Fibroblast of upper back skin (primary cell): ENCODE measurements at places on chromosomes 13 and 19.

DNA sequence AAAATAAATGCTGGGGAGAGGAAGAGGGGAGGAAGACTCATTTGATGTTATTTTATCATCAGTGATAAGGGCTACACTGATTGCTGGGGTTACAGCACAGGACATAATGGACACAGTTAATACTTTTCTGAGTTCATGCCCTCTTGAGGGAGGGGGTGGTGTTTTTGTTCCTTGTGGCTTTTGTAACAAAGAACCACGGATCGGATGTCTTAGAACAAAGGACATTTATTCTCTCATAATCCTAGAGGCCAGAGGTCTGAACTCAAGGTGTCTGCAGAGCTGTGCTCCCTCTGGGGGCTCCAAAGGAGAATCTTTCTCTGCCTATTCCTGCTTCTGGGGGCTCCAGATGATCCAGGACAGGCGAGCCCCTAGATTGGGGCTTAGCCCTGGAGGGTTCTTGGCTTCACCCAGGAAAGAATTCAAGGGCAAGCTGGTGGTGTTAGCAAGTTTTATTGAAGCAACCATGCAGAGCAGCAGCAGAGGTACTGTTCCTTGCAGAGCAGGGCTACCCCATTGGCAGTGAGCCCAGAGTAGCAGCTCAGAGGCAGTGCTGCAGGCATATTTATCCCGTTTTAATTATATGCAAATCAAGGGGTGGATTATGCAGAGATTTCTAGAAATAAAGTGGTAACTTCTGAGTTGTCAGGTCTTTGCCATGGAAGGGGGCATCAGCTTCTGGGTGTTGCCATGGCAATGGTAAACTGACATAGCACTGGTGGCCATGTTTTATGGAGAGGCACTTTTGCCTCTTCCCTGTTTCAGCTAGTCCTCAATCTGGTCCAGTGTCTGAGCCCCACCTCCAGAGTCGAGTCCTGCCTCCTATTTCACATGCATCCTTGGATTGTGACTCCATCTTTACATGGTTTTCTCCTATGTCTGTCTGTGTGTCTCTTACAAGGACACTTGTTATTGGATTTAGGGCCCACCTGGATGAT, 18.0 kb downstream of the VAV1 start:
- no peak for DNase-seq

GRCh38 chr19:42288387-42288786, 13.5 kb upstream of the PRR19 start:
- DNase-seq: no peak

GRCh38 chr19:48654299-48655059, 8.5 kb upstream of the CA11 start:
- DNase-seq: no peak

DNA sequence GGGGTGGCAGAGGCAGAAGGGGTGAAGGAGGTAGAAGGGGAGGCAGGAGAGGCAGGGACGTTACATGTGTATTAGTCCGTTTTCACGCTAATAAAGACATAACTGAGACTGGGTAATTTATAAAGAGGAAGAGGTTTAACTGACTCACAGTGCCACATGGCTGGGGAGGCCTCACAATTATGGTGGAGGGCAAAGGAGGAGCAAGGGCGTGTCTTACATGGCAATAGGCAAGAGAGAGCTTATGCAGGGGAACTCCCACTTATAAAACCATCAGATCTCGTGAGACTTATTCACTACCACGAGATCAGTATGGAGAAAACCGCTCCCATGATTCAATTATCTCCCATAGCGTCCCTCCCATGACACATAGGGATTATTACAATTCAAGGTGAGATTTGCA, 19.0 kb upstream of the ACOD1 start:
- DNase-seq: no peak

DNA sequence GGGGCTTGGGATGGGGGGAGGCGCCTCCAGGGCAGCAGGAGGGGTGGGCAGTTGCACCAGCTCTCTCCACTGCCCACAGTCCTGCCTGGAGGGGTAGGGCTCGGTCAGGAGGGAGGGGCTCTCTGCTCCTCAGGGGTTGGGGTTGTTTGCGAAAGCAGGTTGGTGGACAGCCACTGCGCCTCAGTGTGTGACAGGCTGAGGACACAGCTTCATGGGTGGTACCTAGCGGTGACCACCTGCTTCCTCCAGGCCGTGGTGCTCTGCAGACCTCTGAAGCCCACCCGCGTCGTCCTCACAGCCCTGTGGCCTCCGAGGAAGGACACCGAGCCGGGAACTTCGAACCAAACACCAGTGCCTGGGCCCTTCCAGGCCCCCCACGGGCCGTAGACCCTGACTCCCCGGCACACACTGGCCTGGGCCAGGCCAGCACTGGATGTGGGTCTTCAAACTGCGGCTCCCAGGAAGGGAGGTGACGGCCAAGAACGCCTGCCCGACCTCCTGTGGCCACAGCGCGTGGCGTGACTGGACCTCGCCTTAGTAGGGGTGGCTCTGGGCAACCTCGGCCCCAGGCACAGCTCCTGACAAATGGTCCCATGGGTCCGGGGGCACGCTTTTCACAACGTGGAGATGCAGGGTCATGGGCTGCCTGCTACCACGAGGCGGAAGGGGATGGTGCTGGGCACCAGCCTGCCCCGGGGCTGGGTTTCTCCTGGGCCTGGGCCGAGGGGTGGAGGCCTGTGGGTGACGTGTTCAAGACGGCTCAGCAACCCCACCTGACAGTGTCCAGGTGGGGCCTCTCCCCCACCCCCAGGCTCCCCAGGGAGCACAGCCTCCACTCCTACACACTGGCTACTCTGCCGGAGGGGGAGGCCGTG, 173.2 kb downstream of the KDM4B start:
- DNase-seq: no peak

DNA sequence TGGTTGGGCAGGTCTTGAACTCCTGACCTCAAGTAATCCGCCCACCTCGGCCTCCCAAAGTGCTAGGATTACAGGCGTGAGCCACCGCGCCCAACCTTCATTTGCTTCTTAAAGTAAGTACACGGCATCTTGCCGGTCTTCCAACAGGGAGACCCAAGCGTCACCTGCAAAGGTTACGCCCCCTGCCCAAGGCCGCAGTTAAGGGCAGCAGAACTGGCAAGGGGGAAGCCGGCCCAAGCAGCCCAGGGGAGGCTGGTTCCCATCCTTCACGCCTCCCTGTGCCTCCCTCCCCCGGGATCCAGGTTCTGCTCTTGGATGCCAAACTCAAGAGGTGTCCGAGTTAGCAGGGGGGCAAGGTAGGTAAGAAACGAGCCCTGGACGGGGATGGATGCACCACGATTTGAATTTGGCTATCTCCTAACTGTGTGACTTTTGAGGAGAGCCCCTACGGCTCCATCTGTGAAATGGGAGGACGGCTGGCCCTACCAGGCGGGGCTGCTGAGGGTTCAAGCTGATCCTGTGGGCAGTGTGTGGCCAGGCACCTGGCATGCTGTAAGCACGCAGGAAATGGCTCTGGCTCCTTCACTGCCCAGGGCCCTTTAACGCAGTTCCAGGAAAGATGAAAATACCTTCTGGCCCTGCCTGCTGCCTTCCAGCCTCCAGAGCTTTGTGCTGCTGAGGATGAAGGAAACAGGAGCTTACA, 9.0 kb downstream of the RFX1 start:
- DNase-seq: no peak

DNA sequence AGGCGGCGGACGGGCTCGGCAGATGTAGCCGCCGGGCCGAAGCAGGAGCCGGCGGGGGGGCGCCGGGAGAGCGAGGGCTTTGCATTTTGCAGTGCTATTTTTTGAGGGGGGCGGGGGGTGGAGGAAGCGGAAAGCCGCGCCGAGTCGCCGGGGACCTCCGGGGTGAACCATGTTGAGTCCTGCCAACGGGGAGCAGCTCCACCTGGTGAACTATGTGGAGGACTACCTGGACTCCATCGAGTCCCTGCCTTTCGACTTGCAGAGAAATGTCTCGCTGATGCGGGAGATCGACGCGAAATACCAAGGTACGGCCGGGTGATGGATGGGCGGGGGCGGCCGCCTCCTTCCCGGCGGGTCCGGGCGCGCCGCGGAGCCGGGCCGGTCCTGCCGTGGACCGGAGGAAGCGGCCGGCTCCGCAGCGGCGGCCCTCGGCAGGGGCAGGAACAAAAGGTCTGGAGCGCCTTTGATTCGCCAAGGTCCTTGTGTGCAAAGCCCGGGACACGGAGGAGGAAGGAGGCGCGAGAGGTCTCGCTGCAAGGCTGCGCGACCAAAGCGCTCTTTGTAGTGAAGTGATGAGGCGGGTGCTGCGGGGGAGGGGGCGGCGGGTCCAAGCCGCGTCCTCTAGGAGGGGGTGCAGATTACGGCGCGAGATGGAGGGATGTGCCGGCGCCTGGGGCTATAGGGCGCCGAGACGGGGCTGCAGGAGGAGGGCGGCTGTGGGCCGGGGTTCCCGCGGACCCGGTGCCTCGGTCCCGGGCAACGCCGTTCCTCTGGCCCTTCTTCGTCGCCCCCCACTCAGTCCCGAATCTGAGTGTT, 689 bp downstream of the ING1 start:
- DNase-seq: peak; percentile 25

DNA sequence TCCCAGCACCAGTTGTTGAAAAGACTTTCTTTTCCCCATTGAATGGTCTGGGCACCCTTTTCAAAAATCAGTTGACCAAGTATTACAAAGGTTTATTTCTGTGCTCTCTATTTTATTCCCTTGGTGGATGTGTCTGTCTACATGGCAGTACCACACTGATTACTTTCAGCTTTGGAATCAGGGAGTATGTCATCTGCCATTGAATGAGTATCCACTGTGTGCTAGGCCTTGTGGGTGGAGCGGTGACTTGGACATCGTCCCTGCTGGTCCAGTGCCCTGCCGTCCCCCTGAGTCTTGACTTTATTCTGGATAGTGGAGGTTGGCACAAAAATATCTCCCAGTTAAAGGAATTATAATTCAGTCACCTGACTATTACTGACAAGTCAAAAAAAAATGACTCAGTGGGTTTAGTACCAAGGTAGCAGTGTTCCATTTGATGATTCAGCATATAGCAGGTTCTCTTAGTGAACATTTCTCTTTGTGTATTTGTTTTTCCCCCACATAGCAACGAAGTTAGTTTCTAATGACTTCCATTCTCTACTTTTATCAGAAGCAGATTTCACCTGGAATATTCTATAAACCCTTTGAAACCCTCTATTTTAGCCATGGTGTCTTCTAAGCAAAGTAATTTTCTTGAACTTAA, 3.9 kb downstream of the UPF3A start:
- no peak for DNase-seq

DNA sequence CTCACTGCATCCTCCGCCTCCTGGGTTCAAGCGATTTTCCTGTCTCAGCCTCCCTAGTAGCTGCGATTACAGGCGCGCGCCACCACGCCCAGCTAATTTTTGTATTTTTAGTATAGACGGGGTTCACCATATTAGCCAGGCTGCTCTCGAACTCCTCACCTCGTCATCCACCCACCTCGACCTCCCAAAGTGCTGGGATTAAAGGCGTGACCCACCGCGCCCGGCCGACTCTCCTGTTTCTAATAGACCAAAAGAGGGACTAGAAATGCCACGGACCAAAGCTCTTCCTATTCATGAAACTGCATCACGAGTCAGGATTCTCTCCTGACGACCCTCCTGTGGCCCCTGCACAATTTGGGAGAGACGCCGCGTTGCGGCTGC, 563 bp downstream of the ZNF43 start:
- no peak for DNase-seq

DNA sequence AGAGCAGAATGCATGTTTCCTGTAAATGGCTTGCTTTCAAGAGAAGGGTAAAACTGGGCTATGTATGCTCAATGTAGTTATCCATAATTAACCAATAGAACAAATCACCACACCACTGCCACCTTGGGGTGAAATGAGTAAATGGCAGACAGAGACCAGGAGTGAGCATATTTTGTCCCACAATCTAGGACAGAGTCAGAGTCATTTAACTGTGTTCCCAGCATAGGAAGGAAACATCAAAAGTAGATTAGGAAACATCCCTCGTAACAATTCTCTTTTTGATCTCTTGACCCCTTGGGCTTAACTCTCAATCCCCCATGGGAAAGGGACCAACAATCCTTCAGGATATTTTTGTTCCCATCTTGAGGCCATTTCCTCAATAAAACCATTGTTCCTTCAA, 224.8 kb downstream of the NHLRC3 start:
- peak; percentile 39 for DNase-seq

DNA sequence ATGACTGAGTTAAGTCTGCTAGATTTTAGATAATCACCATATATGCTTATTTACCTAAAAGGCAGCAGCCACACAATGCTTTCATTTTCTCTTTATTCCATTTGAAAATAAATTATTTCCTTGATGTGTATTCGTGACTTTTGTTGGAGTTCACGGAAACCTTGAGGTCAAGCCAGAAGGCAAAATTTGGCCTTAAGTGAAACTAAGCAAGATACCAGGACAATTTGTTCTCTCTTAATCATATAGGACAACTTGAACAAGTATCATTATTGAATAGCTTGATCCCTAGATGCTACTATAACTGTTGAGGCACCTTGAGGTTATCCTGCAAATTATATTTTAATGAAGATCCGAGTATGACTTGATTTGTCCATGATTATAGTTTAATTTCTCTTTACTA, 429.2 kb upstream of the DACH1 start:
- no peak for DNase-seq

GRCh38 chr19:16371540-16371986, 46.9 kb downstream of the KLF2 start:
- no peak for DNase-seq

- no peak for DNase-seq
Measured at GRCh38 chr13:113948034-113948742, 25.7 kb downstream of the C13orf46 start.

DNA sequence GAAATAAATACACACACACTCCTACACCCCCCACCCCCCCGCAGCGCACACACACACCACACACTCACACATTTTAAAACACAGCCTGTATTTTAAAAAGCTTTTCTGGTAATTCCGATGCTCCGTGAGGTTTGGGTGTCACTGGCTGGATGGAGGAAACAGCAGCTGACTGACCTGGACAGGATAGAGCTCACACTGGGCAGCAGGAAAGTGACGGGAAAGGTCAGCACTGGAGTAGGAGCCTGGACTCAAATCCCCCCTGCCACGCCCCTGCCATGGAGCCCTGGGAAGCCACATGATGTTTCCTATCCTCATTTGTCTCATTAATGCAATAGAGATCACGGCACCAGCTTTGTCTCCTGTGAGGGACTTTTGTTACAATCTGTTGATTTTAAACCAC, 49.3 kb upstream of the STARD13 start:
- no peak for DNase-seq

DNA sequence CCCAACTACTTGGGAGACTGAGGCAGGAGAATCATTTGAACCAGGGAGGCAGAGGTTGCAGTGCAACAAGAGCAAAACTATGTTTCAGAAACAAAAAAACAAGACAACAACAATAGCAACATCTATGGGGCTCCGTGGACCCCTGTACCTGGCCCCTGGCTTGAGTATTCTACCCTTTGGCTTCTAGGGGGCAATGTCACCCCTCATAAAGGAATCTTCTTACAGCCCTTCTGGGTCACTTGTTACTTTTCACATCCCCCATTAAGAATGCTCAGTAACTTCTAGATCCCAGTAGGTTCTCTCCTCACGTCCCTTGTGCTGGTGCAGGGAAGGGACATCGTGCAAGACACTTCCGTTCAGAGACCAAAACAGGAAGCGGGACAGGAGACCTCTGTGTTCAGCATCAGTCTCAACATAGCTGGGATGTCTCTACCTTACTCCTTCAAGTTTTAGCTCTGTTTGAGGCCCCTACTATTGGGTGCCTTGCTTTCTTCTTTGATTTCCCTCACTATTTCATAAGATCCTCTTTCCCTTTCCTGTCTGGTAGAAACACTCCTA, 218.1 kb upstream of the ARGLU1 start:
- DNase-seq: no peak
